Femur (tissue), 1 donor: ENCODE measurements at places on chromosomes 6 and 20.

DNA sequence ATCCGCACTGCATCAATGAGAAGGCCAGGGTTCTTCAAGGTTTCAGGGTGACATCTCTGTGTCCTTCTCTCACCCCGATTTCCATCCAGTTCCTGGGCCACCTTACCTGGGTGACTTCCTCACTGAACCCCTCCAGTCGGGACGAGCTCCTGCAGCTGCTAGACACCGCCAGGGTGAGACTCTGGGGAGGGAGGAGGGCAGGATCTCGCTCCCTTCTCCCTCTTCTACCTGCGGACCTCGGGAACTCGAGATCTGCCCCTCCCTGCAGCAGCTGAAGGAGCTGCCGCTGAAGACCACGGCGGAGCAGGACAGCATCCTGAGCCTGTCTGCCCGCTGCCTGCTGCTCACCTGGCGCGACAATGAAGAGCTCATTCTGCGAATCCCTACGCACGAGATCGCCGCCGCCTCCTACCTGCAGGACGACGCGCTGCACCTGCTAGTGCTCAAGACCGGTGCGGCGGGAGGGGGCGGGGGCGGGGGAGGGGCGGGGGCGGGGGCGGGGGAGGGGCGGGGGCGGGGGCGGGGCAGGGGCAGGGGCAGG, 7.5 kb downstream of the CCM2L start:
- DNase-seq = no peak

DNA sequence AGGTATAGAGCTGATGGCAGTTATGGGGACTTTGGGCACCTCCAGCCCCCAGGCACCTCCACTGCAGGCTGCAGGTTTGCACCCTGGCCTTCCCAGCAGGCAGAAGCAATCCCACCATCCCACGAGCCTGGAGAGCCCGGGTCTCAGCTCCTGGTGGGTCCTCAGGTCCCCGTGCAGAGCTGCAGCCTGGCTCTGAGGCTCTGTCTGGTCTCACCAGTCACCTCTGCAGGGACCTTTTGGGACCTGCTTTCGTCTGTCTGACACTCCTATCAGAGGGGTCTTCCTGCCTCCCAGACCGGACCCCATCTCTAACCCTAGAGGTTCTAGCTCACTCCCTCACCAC, 41.9 kb downstream of the FGD2 start:
- DNase-seq = no peak

DNA sequence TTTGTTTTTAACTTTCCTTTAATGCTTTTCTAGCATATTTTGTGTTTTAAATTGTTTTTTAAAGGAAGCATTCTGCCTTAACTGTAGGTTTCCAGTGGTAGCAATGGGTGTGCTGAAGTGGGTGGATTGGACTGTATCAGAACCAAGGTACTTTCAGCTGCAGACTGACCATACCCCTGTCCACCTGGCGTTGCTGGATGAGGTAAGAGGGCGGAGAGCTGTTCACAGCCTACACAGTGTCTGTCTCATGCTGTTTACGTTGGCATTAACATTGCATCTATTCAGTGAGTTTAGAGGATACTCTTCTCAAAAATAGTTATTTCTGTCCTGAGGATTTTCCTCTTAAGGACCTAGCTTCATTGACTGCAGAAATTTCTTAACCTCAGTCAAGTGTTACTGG, 11.9 kb downstream of the NELFCD start:
- no peak for DNase-seq

- peak; percentile 91 for DNase-seq
Measured at GRCh38 chr6:112337209-112337638, 9.9 kb upstream of the RFPL4B start.

DNA sequence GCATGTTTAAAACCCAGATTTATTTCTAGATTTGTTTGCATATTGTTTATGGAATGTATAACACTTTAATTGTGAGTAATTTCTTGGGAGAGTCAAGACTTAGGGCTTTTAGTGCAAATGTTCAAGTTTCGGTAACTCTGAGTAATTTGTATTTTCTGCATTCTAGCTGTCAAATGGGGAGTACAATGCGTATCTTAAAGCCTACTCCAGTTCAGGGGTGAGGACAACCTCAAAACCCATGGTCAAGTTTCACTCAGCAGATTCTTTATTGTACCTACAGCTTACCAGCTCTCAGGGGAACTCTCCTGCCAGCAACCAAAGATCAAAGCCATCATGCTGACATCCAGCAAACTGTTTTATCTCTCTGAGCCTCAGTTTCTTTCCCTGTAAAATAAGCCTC, 458.6 kb upstream of the JARID2 start:
- DNase-seq = no peak
